ENCODE measurements at places on chromosomes 2 and 18.
A peak's percentile ranks its signal among the peaks of the same experiment; 100 is the strongest.

- no peak for DNase-seq
Measured at GRCh38 chr2:85541262-85541661, 2.3 kb downstream of the MAT2A start.

DNA sequence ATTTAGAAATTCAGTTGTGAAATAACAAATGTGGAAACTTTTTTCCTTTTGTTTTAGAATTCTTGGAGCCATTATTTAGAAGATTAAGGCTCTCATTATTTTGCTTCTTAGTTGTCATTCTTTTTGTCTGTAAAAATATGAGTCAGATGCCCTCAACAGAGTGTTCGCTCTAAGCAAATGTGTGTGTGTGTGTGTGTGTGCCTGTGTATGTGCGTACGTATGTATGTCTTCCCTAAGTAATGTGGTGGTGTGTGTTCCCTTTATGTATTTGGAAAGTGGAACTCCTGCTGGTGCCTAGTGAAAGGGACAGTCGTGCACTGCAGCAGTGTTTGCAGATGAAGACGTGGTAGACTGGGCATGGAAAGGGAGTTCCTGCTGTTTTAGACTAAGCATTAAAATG, 27.5 kb downstream of the ZNF407 start:
- DNase-seq = no peak

DNA sequence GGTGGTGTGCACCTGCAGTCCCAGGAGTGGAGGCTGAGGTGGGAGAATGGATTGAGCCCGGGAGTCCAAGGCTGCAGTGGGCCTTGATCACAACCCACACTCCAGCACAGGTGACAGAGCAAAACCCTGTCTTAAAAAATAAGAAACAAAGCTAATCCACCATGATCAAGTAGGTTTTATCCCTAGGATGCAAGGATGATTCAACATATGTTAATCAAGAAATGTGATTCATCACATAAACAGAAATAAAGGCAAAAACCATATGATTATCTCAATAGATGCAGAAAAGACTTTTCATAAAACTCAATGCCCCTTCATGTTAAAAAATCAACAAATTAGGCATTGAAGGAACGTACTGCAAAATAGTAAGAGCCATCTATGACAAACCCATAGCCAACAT, 58.1 kb downstream of the CCBE1 start:
- no peak for DNase-seq

GRCh38 chr2:190451561-190452176, 43.5 kb downstream of the MFSD6 start:
- DNase-seq = no peak

GRCh38 chr18:46433121-46433826, 223.7 kb downstream of the LOXHD1 start:
- no peak for DNase-seq

GRCh38 chr2:84375020-84375419, 84.1 kb downstream of the SUCLG1 start:
- DNase-seq = no peak

DNA sequence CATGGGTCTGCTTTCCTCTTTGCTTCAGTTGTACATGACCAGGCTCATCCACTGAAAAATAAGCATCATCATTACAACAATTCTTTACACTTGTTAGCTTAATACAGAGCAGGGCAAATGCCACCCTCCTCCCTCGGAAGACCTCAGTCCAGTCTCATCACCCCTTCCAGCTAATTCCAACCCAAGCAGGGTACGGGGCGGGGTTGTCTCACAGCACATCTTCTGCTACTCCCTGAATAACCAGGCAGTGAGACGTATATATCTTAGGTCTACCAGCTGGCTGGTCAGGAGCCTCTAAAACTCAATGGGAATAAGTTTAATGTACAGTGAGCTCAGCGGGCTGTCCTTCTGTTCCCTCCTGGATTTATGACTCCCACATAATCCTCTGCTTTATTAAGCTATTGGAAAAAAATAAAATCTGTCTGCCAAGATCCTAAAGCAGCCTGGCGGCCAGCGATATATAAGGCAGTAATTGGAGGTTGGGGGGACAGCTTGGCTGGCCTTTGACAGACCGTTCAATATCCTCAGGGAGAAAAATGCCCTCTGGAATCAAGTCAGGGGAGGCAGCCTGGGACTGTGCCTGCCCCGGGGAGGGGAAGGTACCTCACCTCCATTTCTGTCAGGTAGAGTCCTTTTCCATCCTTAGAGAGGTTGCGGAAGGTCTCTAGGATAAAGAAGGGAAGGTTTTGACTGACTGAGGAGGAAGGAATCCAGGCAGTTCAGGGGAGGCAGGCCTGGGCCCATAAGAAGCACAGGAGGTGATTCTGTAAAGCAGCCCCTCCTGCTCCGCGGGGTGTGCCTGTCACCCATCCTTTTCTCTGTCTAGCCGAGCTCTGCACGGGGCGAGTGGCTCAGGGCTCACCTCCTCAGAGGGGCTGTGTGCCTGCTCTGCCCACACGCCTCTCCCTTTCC, 76.3 kb downstream of the CAPN13 start:
- DNase-seq = no peak

GRCh38 chr2:9091811-9092210, 88.3 kb upstream of the MBOAT2 start:
- DNase-seq = no peak

GRCh38 chr2:140344838-140345237, 1564.6 kb upstream of the NXPH2 start:
- DNase-seq = no peak

DNA sequence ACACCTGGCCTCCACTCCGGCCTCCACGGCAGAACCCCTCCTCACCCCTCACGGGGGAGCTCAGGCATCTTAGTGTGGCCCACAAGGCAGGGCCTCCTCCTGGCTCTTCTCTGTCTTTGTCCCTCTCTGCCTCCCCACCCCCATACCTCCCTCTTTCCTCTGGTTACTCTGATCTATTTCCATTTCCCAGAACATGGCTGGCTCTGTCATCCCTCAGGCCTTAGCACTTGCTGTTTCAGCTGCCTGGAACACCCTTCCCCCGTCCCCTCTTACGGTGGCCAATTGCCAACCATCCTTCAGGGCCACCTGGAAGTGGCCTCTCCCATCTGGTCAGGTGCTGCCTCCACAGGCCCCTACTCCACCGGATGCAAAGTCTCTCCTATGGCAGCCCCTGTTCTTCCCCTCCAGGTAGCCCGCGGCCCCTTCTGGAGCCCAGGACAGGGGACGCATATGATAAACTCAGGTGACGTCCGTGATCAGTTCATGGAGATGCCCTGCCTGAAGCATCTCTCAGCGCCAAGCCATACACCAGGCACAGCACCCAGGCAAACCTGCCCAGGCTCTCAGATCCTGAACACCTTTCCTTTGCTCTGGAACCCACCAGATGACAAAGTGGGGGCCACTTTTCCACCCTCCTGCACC, 3.6 kb upstream of the ECEL1 start:
- no peak for DNase-seq

DNA sequence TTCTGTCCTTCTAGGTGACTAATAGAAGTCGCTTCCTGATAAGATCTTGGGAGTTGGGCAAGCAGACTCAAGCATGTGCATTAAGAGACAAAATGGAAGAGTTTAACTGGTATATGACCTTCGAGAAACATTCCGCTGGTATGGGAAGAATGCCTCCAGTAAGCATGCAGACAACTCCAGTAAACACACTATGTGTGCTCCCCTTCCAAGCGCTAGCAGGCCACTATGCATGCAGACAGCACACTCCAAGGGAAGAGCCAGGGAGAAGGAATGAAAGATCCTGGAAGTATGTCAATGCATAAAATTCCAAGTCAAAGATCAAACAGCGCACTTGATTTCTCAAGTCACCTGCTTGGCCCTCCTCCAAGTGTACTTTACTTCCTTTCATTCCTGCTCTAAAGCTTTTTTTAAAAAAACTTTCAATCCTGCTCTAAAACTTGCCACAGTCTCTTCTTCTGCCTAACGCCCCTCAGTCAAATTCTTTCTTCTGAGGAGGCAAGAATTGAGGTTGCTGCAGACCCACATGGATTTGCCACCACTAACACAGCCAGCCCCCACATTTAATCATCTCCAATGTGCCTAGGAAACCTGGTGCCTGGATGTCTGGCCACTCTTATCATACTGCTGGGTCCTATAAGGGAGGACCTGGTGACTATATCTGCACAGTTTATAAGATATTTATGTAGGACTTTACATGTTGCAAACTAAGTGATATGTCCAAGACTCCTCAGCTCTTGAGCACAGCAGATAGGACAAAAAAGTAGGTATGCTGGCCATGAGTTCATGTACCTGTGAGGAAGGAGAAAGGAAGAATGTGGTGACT, 239.8 kb downstream of the PDE11A start:
- no peak for DNase-seq

- DNase-seq = no peak
Measured at GRCh38 chr2:18860179-18860578, 270.8 kb upstream of the NT5C1B start.

GRCh38 chr2:159010963-159011362, 42.5 kb downstream of the TANC1 start:
- DNase-seq = no peak

GRCh38 chr2:85990084-85990483, 101.3 kb upstream of the ST3GAL5 start:
- DNase-seq = no peak

DNA sequence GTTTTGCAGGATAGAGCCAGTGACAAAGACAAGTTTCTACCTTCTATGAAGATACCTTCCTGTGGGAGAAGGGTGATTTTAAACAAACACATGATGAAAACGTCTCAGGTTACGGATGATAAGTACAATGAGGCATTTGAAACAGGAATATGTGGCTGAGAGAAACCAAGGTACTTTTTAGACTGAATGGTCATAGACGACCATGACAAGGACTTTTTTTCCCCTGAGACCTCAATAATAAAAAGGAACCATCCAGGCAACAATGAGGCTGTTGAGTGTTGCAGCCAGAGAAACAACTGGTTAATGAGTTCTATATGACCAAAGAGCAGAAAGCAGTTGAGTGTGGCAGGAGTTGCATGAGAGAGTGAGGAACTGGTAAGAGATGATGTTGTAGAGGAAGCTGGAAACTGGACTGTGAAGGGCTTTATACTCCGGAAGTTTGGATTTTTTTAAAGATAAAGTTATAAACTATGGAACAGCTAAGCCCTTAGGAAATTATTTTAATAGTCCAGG, 306.1 kb upstream of the CYRIA start:
- no peak for DNase-seq

- DNase-seq = peak; percentile 16
Measured at GRCh38 chr18:63016270-63016669, 300.9 kb downstream of the PHLPP1 start.

DNA sequence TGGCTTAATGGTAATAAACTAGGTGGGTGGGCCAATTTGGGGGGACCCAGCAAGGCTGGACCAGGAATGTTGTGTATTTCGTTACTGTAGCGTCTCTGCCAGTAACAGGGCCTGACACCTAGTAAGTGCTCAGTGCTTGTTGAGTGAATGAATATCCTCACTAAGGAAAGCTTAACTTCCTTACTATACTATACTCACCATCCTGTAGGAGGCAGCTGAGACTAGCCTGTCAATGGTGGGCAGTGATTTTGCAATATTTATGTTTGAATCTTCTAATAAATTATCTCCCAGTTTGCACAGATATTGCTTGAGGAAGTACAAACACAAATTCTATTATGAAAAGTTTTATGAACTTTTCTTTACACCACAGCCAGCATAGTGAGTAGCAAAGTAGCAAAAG, 370.7 kb upstream of the SYT4 start:
- no peak for DNase-seq

DNA sequence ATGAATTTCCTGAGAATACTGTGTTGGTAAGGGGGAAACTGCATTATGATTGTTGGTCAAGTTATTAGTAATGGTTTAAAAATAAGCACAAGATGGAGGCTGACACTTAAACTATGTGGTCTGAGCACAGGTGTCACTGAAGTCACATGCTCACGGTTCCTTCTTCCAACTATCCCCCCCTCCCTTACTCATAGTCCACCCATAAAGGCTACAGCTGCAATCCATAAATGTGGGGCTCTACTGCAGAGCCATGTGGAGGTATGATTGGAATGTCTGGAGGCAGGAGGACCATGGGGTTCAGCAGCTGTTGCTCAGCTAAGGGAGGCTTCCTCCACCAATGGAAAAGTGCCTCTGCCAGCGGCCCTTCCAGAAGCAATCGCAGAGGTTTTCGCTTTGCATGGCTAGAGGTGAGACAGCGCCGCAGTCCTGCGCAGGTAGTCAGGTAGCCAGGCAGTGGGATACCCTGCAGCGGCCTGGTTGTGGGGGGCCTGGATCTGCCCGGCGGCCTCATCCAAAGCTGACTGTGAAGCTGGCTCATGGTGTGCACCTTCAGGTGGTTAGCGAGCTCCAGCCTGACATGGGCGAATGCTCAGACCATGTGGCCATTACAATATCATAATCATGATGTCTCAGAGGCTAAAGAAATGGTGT, 249.6 kb downstream of the DCDC2C start:
- DNase-seq = no peak

GRCh38 chr18:10202845-10203321, 251.6 kb upstream of the APCDD1 start:
- DNase-seq = no peak

DNA sequence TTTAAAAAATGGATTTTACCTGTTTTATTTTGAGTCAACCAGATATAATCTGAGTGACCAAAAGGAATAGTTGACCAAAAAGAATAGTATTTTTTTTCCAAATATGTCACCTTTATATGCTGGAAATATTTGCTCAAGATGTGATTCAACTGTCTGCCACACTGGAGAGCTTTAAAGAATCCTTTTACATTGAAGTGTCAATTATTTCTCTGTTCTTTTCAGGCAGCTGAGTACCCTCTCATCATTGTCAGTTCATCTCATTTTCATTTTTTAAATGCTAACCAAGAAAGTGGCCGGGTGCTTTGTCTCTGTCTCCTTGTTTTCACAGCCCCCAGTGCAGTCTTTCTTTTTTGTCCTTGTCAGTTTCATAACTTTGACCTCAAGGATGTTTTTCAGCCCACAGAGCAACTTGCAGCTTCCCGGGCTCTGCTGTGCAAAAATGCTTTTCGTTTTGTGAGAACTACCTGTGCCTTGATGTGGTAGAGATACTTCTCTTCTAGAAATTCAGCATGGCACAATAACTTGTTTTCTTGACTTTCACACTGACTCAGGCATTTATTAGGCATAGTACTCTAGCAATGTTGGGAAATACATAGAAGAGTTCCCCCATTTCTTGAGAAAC, 23.4 kb upstream of the CERS6 start:
- DNase-seq = no peak

DNA sequence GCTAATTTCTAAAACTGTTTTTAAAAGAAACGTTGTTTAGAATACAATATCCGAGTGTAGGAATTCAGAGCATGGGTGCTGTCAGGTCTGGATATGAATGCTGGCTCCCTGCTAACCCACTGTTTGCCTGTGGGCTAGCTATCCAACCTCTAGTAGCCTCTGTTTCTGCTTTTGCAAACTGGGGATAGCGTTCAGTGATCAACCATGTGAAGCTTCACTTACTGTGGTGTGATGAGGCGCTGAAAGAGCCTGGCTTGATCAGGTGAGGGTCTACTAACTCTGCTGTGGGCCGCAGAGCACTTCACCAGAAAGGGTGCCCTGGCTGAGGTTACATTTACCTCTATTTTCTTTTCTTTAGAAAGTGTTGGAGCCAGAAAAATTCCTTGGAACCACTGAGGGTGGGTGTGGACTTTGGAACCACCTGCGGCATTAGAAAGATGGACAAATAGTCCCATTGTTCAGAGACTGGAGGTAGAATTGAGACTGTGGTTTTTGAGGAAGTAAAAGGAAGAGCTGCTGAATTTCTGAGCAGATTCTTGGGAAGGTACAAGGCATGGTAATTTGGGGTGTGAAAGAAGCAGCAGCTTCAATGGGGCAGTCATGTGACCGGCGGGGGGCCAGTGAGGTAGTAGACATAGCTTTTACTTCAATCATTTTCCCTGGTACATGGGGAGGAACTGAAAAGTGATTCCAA, 96.3 kb upstream of the CD302 start:
- DNase-seq = no peak
